Skeletal muscle cell (primary cell): ENCODE measurements at places on chromosomes 6 and 20.

DNA sequence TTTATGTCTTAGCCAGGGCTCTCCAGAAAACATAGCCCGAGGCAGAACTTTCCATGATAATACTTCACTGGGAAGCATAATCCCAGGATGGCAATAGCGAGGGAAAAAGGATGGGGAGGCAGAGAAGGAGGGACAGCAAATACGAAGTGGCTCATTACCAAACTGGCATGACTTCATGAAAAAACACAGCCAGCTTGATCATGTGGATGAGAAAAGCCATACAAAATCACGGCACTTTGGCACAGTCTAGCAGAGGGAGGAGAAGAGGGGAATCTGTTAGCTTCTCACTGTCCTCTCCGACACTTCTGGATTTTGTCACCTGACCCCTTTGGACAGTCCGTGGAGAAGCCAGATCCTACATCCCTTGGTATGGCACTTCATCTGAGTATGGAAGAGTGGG, 212.5 kb upstream of the GRIK2 start:
- no peak for DNase-seq

GRCh38 chr20:57445298-57445697, 54.1 kb downstream of the RBM38 start:
- DNase-seq: no peak

GRCh38 chr6:47440719-47441118, 36.9 kb upstream of the CD2AP start:
- DNase-seq: no peak

DNA sequence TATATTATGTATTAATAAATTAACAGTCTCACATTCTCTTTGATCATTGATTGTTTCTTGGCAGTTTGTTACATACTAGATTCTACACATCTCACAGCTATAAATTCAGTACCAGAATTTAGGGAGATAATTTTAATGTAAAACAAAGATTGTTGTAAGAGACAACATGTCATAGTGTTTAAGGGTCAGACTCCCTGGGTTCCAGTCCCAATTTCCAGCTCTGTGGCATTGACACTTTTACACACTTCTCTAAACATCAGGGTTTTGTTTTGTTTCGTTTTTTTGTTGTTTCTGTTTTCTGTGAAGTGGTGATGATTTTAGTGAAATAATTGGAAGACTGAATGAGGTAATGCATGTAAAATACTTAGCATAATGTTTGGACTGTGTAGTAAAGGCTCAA, 19.9 kb downstream of the ADGRB3 start:
- no peak for DNase-seq

DNA sequence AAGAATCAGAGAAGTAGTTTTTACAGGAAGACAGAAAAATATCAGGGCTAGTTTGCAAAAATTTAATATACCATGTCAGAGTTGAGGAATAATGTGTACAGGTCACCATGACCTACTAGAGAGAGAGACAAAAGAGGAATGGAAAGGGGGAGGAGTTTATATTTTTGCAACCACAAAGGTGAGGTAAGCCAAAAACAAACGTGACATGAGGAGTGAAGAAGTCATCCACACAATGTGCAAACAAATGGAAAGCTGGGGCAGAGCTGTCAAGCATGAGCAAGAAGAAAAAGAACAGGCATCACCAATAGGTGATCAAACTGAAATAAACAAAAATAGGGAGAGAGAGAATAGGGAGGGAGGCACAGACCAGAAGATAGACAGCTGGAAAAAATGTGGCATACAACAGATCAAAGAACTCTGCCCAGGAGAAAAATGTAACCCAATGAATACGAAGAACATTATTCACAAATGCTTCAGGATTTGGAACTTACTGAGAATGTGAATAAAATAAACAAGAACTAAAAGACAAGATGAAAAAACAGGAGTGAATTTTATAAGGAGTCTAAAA, 15.5 kb downstream of the RARS2 start:
- no peak for DNase-seq

DNA sequence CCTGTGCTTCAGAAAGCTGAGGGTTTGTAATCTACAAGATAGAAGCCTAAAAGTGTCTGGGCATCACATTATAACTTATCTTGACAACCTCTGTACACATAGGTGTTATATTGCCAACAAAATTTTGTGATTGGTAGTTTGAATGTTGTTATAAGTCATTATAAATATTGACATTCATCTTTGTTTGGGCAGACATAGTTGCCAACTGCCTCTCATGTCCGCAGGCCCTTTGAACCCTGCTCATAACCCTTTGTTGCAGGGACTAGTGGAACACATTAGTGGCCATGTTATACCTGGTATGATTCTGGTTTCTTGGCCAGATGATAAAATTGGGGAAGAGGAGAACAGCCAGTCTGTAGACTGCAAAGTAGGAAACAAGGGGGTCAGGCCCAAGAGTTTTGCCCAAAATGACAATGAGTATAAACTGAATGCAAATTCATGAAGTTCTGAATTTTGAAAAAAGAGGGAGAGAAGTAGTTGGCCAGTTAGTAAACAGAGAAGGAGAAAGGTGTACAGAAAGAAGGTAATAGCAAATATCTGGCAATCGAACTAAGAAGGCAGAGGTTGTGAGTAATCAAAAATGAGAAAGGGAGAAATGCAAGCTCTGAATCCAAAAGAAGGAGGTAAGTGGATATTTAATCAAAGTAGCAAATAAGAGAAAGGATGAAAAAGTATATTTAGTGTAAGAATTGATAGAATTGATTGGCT, 21.6 kb upstream of the LMBRD1 start:
- no peak for DNase-seq

DNA sequence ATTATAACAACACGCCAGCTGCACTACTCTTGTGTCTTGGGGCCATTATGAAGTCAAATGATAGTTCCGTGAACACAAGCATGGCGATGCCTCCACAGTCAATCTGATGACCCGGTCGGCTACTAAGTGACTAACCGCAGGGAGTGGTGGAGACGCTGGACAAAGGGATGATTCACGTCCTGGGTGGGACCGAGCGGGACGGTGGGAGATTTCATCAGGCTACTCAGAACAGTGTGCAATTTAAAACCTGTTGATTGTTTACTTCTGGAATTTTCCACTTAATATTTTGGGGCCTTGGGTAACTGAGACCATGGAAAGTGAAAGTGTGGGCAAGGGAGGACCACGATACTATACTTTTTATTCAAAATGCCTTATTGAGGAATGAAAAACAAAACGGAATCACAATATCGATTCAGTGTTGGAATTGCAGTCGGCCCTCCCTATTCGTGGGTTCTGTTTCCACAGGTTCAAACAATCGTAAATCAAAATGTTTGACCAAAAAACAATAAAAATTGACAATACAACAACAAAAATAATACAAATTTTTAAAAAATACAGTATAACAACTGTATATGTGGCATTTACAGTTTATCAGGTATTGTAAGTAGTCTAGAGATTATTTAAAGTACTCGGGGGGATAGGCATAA, 66.5 kb downstream of the MYLK4 start:
- no peak for DNase-seq

GRCh38 chr6:17933716-17934115, 53.7 kb downstream of the KIF13A start:
- DNase-seq: no peak

GRCh38 chr20:49831770-49832631, 19.4 kb downstream of the SLC9A8 start:
- no peak for DNase-seq

- no peak for DNase-seq
These were observed 306.4 kb upstream of the CITED2 start for GRCh38 chr6:139680819-139681218.

- DNase-seq: no peak
These were observed 113.5 kb upstream of the HDAC2 start for GRCh38 chr6:114084327-114084890.

DNA sequence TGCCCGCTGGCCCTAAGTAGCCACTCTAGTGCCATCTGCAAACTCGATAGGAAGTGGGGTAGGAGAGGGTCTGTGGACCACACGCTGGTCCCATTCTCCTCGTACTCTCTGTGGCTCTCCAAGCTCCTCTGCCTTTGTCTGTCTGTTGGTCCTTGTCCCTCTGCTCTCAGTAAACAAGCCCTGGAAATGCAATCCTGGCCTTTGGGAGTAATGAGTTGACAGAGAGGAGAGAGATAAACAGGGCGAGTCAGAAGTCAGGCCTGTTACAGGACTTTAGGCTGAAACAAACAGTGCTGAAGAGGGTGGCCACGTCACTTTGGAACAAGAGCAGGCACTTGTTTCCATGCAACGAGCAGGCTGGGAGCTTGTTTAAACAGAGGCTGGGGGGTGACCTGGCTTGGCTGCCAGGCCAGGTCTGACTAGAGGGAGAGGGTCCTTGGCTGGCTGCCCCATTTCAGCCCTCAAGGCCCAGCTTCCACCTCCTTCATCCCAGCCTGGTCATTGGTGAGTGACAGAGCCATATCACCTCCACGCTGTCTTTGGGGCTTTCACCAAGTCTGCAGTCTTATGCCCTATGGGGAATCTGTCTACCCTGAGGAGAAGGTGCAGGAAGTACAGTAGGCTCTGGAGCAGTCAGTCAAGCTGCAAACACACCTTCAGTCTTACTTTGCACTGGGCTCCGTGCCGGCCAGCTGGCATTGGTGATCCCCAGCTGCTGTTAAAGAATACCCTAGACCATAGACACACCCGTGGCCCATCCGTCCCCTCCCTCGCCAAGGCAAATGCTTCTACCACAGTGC, 22.6 kb downstream of the FOXP4 start:
- DNase-seq: no peak

GRCh38 chr20:58723628-58723984, 31.0 kb downstream of the NPEPL1 start:
- no peak for DNase-seq

DNA sequence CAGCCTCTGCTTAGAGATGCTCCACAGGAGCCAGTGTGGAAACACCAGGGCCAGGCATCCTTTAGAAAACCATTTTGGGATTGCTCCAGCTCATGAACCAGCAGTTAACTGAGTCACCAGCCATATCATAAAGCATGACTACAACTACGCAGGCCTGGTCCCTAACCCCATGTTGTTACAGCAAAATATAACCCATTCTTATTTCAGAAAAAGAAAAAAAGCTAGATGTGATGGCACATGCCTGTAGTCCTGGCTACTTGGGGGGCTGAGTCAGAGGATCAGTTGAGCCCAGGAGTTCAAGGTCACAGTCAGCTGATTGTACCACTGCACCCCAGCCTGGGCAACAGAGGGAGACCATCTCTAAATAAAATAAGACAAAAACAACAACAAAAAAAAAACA, 36.8 kb downstream of the C6orf15 start:
- peak; percentile 73 for DNase-seq

DNA sequence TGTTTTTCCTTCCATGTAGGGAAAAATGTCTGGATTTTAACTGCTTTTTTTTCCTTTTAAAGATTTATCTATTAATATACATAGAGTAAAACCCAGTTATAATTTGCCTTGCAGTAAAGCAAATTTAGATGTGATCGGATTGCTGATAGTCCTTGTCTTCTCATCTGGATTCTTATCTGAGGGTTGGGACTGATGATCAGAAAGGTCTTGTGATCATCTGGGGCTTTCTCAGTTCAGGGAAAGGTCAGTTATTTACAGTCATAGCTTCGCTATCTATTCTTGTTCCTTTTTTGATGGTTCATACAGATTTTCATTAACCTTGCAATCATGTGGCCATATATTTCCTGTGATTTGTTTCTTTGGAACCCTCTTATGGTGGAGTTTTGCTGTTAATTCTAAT, 63.8 kb upstream of the CLDN20 start:
- no peak for DNase-seq

DNA sequence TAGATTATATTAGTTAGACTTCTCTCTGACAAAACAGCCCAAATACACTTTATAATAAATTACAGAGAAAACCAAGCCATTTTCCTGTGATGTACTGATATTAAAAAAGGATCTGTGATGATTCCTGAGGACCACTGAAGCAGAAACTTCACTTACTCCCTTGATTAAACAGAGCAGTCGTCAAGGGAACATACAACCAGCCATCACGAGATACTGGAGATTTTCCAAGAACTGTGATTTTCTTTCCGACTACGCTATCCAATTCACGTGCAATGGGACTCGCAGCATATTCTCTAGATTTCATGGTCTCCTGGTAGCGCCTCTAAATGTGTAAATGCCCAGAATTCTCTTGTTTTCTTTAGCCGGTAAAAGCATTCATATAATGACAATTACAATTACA, 377.4 kb downstream of the PHF3 start:
- no peak for DNase-seq

DNA sequence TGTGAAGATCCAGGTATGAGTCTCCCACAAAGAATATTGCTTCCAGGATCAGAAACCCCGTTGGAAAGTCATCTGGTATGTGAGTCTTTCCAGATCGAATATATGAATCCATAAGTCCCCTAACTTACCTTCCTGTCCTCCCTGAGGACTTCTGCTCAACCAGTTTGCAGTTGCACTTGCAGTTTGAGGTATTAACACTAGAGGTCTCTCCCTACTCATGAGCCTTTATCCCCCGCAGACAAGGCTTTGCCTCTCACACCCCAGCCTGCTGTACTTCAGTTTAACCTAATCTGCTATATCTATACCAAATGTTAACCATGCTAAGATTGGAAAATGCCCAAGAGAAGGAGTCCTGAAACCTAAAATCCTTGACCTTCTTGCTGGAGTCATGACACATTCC, 135.3 kb upstream of the DEFB112 start:
- no peak for DNase-seq

DNA sequence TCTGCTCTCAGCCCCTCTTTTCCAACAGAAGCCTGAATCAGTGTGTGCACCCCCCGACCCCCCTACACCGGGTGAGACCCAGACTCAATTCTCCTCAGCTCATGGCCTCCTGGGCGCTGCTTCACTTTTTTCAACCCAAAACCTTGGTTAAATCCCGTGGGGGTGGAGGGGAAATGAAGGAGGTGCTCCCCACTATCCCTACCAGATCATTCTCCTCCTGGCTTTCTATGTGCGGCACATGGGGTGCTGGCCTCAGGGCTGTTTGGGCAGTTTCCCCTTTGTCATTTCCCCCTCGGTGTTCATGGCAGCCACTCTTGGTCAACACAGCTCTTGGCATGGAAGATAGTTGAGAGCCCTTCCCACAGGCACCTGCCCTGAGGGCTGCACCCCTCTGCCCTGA, 4.6 kb downstream of the CST4 start:
- DNase-seq: no peak

DNA sequence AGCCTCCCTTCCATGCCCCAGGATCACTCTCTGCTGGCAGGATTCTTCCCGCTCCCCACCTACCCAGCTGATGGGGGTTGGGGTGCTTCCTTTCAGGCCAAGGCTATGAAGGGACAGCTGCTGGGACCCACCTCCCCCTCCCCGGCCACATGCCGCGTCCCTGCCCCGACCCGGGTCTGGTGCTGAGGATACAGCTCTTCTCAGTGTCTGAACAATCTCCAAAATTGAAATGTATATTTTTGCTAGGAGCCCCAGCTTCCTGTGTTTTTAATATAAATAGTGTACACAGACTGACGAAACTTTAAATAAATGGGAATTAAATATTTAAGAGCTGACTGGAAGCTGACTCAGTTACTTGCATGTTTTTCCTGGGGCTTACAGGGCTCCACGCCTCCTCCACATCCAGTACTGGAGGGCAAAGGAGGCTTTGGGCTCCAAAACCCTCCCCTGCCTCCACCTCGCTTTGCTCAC, 24.3 kb upstream of the FANCE start:
- peak; percentile 44 for DNase-seq

DNA sequence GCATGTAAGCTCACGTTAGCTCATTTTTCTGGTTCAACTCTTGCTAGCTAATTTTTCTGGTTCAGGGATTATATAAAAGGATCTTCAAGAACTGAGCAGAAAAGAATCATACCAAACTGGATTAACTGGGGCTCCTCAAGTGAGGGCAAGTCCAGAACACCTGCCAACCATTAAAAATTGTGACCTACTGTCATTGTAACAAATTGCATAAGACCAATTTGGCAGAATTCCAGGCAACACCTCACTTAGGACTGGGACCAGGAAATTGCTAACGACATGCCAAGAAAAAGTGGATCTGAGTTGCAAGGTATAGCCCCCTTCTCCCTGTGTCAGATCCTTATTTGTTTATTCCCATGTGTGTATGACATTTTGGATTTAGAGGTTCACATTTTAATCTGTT, 216.6 kb downstream of the HIVEP2 start:
- no peak for DNase-seq
